A172 (cell line): ENCODE measurements at places on chromosomes 5 and 9.
A peak's percentile ranks its signal among the peaks of the same experiment; 100 is the strongest.

GRCh38 chr5:136525597-136525996 lies 160.3 kb upstream of the TRPC7 start:
- DNase-seq = no peak

GRCh38 chr5:50724262-50724661 lies 57.8 kb downstream of the PARP8 start:
- DNase-seq = no peak

GRCh38 chr9:125497906-125498305 lies 209.1 kb downstream of the MAPKAP1 start:
- no peak for DNase-seq

GRCh38 chr5:143492783-143493182 lies 89.3 kb upstream of the NR3C1 start:
- no peak for DNase-seq

GRCh38 chr9:101727612-101728524 lies 10.6 kb downstream of the GRIN3A start:
- DNase-seq = peak; percentile 30

DNA sequence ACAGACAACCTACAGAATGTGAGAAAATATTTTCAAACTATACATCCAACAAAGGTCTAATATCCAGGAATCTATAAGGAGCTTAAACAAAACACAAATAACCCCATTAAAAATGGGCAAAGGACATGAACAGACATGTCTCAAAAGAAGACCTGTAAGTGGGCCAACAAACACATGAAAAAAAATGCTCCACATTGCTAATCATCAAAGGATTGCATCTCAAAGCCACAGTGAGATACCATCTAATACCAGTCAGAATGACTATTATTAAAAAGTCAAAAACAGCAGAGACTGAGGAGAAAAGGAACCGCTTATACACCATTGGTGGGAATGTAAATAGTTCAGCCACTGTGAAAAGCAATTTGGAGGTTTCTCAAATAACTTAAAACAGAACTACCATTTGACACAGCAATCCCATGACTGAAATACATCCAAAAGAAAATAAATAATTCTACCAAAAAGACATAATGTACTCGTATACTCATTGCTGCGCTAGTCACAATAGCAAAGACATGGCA lies 39.1 kb upstream of the C5orf63 start:
- DNase-seq = no peak

DNA sequence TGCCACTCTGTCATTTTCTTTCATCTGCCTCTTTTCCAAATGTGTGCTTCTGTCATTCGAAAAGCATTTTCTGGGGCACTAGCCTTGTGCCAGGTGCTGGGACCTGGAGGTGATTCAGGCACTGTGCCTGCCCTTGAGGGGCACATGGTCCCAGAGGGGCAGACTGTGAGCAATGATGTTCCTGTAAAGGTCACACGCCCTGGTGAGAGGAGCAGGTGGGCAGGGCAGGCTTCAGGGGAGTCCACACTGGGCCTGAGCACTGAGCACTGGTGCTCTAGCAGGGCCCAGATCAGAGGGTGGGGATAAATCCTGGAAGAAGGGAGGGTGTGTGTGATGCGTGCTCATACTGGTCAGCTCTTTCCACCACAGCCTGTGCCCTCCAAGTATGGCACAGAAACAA lies 77.8 kb downstream of the COL15A1 start:
- no peak for DNase-seq

GRCh38 chr5:75482482-75482881 lies 28.9 kb downstream of the CERT1 start:
- no peak for DNase-seq

- no peak for DNase-seq
Measured at GRCh38 chr5:90131383-90132133, 278.0 kb downstream of the CETN3 start.

- no peak for DNase-seq
Measured at GRCh38 chr5:158845941-158846340, 253.8 kb downstream of the EBF1 start.

DNA sequence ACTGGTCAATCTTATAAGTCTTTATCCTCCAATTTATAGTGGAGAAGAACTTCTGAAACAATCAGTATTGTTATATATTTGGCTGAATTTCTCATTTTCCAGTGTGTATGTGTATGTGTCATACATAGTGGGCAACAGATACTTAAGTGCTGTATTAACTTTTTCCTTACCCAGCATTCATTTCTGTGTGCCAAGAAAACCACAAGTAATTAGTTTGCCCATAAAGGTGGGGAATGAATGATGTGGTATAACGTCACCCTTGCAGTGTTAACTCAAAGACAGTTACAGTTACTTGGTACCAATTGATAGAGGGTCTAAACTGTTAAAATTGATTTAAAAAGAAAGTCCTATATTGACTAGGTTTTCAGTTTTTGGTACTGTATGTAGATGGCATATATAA lies 2.0 kb downstream of the OGN start:
- DNase-seq = peak; percentile 15

DNA sequence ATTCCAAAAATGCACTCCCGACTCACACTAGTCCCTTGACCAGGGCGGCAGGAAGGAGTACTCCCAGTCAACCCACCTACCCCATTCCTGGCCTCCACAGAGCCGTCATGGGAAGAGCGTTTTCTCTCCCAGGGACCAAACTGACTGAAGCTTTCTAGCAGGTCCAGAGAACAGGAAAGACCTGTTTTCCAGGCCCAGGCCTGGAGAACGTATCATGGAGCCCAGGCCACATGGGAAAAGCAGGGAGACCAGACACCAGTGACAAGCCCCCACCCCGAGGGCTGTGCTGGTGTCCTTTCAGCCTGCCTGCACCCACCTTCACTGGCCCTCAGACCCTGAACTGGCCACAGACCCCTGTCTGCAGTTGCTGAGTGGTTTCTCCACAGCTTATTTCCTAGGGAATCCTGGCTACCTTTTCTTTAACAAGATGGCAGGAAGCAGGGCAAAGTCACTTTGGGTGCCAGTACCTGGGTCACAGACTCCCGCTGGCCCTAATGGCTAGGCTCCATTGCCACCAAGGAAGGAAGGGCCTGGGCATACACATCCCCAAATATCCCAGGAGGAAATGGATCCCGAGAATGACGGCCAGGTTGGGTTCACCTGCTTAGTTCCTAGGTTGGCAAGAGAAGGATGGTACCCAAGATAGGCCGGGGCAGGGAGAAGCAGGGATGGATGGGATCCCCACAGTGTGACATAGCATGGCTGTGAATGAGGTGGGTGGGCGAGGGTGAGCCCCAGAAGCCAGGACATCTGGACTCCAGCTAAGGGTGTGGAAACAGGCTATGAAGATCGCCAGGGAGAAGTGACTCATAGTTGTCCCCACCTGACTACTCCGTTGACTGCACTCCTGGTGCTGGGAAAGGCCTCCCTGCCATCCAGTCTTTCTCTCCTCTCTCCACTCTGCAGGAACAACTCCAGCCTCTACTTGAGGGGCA lies 12.2 kb downstream of the CCNI2 start:
- no peak for DNase-seq
